ENCODE measurements at places on chromosomes 5 and 9. TPM values are rescaled to one million over a fixed set of nuclear protein-coding genes. Genes with fewer than 3 reads are reported as not detected.

The FBXW11 gene
- total RNA-seq, result 39.5 TPM

The KIF27 gene
- total RNA-seq, result 4.7 TPM

The FOXD4L4 gene
- total RNA-seq, result 0.25 TPM

The MAPKAP1 gene
- 98.4 TPM for total RNA-seq

All from mucosa of descending colon (tissue), 3 donors.